ENCODE measurements at places on chromosomes 5 and 9. TPM values are rescaled to one million over a fixed set of nuclear protein-coding genes. Genes with fewer than 3 reads are reported as not detected.

TMEM174 gene
- polyA plus RNA-seq = not detected

PCDHGA12 gene
- polyA plus RNA-seq = 1.2 TPM

ENTPD8 gene
- 0.51 TPM for polyA plus RNA-seq

DNA sequence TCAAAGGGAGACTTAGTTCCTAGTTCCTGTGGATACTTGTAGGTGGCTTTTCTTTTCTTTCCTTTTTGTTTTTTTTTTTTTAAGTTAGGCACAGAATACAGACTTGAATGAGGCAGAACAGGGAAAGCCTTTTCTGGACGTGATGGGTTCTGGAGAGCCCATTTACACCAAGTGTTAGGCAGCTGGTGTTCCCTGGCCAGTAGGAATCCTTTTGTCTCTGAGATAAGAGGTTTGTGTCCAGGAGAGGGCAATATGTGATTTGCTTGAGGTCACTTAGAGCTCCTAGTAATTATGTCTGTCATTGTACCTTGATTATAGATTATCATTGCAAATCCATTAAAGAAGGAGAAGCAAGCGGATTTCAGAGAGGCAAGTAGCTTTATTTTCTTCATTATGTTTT, 9.1 kb downstream of the MEGF10 start:
- no peak for DNase-seq

GRCh38 chr5:1886846-1887587, 4.3 kb upstream of the IRX4 start:
- no peak for DNase-seq

DNA sequence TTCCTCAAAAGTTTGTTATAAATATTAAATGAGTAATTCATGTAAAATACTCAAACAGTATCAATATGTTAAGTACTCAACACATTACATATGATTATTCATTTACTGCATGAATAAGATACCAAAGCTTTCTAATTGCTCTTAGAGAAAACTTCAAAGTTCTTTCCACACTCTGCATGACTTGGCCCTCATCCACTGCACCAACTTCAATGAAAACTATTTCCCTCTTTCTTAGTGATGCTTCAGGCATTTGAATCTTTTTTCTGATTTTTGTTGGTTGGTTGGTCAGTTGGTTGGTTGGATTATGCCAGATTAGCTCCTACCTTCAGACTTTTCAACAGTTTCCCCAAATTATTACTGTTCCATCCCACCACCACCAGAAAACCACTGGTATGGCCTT, 314.7 kb upstream of the RGMB start:
- DNase-seq = no peak

DNA sequence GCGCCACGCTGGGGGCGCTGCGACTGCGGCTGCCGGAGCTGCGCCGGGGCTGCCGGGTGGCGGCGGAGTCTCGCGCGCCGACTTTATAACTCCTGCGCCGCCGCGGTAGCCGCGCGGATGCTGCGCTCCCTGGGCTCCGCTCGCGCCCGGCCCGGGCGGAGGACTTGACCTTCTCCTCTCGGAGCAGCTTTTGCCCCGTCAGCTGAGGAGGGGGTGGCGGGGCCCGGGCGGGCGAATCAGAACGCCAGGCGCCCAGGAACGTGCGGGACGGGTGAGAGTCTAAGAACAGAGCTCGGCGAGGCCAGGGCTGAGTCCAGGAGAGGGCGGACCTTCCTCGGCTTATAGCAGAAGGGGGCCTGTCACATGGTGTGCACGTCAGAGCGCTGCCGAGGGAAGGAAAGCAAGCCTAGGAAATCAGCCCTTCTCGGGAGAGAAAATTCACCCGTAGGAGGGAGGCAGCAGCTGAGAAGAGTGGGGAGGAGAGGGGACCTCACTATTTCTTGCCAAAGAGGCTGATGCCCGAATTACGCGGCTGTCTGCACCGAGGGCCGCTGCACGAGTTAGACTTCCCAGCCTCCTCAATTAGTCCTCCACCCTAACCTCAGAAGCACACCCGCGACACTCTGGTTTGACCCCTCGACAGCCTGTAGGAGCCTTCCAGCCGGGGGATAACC, at the start of gene FOXD1:
TSS of gene FOXD1 (minus strand) at position 315 of the 674 bp plus-strand sequence. CDS start 415 bp downstream, outside the sequence.
- DNase-seq = no peak

DNA sequence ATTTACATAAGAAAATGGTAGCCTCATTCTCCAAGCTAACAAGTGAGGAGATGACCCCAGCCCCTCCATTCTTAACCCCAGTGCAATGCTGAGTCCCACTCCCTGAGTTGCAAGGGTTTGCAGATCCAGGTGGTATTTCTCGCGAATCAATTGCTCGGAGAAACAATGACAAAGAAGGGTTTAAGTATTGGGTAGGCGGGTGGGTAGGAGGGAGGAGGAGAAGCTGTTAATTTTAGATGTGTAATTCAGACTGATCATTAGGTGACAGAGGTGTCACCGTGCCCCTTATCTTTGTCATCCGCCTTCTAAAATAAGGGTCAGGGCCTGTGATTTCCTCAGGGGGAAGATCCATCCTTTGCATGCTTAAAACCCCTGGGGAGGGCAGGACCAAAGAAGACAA, 17.0 kb upstream of the SH3RF2 start:
- no peak for DNase-seq

GRCh38 chr9:88535226-88536022, 446 bp downstream of the NXNL2 start:
- DNase-seq = no peak

GRCh38 chr5:35112300-35112699, 64.6 kb upstream of the AGXT2 start:
- no peak for DNase-seq
